ENCODE measurements at places on chromosomes 4 and X.

DNA sequence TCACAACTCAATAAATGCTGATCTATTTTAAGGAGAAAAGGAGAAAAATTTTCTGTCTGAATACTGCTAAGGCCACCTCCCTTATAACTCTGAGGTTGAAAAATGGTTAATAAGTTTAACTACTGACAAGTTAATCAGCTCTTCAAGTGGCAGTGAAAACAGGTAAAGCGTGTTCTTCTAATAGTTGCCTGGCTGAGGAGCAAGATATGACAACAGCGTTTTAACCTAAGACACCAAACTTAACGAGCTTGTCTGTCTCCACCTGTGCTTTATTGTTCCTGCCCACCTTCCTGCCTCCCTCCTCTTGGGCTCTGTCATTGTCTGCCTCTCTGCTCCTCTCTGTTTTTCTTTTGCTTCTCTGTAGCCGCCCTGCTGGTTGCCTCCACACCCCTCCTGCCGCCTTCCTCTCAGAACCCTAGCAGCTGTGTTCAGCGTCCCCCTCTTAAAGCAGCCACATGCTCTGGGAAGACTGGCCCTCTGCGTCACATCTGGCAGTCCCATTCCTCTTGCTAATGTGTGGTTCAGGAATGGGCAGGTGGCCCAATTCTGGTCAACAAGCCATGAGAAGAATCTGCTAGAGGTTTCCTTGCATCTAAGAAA is 4.3 kb upstream of the TSPAN5 start:
- no peak for DNase-seq

DNA sequence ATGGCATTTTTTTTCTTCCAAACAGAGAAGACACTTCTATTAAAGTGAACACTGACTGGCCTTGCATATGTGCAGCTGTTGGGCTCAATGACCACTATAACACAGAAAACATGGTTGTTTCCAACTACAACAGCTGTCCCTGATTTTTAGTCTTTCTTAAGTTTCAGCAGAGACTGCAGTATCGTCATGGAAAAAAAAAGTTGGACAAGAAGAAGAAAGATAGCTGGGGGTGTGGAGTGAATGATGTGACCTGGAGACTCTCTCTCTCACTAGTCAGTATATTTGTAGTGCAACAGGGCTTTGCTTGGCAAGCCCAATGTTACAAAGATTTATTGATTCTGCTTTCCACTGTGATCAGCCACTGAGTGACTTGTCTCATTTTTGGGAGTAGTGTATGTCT is 29.5 kb upstream of the C4orf54 start:
- no peak for DNase-seq

GRCh38 chr4:47686294-47686872 is 151.5 kb downstream of the CORIN start:
- DNase-seq, result peak; percentile 77

- DNase-seq, result no peak
These were observed 54.0 kb upstream of the PRDM8 start for GRCh38 chr4:80143307-80143679.

DNA sequence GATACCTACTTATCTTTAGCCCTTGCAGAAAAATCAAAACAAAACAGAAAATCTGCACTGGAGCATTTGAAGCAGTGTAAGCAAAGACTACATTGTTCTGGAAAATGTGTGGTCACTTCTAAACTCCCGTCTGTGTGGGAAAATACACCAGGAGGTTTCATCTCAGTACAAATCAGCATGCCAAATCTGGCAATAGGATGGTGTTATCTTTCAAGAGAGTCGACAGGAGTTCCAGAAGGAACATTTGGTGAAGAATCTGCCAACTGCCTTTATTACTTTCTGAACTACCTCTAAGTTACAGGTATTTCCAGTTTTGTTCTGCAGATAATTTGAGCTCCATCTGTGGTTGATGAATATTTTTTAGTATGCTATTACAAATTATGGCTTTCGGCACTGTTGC is 1348.0 kb downstream of the RAPGEF2 start:
- DNase-seq, result no peak

DNA sequence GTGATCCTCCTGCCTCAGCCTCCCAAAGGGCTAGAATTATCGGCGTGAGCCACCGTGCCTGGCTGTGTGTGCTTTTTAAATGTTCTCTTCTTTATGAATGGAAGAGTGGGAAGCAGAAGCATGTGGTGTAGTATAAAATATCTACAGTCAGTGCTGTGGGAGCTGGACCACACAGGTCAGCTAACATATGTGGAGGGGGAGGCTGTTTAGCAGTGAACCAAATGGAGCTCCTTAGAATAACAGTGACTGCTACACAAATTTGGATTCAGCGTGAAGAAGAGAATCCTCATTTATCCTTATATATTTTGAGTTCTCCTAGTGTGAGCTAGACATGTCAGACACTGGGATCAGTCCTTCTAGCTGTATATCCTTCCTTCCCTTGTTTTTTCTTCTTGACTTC is 3.2 kb downstream of the SNX25 start:
- DNase-seq, result no peak

GRCh38 chr4:38514465-38515146 is 149.4 kb upstream of the KLF3 start:
- DNase-seq, result no peak

DNA sequence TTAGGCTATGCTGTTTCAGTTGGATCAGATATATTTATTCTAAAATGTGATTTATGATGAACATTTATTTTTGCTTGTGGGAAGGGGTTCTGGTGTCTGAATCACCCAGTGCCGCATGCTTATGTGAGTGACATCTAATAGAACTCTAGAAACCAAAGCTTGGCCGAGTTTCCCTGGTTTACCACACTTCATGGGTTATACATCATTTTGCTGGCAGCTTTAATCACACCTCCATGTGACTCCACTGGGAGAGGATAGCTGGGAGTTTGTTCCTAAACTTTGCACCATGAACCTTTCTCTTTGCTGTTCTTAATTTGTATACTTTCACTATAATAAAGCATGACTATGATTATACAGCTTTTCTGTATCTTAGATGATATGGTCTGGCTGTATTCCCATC is 382.9 kb downstream of the INPP4B start:
- DNase-seq, result no peak

DNA sequence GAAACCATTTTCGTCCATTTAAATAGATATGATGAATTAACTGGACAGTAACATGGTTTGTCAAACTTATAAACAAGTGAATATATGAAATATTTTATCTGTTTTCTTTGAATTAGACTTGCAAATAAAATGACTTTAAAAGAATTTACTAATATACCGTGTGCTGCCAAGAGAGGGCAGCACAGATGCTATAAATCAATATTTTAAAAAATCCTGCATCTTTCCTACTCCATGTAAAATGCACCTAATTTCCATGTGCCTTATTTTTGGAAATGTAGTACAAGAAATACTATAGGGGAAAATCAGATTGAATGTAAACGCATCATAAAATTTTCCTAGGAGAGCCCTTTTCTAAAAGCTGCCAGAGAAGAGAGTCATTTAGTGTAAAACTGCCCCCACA is 62.2 kb downstream of the PRKX start:
- DNase-seq, result peak; percentile 43

DNA sequence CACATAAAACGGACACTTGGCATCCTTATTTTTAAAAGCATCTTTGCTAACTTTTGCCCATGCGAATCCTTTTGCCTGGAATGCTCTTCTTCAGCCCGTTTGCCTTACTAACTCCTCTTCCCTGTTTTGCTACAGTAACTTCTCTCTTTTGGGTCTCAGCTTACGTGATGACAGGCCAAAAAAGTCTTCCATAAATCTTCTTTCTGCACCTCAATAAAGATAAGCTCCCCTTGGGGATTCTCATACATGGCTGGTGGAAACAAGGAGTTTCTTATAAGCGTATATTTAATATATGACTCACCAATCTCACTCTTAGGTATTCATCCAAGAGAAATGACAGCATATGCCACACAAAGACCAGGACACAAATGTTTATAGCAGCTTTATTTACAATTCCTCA is 192.7 kb downstream of the RCHY1 start:
- no peak for DNase-seq

- DNase-seq, result no peak
These were observed 5.2 kb upstream of the PITX2 start for GRCh38 chr4:110627977-110628662.

GRCh38 chr4:57905965-57906364 is 795.8 kb upstream of the IGFBP7 start:
- no peak for DNase-seq

GRCh38 chrX:45479835-45480422 is 279.3 kb upstream of the DIPK2B start:
- peak; percentile 65 for DNase-seq

GRCh38 chrX:131677655-131678628 is 134.1 kb downstream of the OR13H1 start:
- DNase-seq, result peak; percentile 53

GRCh38 chrX:121093011-121093410 is 45.6 kb downstream of the GLUD2 start:
- no peak for DNase-seq

- DNase-seq, result no peak
These were observed 1.5 kb upstream of the NBDY start for GRCh38 chrX:56727531-56727930.

DNA sequence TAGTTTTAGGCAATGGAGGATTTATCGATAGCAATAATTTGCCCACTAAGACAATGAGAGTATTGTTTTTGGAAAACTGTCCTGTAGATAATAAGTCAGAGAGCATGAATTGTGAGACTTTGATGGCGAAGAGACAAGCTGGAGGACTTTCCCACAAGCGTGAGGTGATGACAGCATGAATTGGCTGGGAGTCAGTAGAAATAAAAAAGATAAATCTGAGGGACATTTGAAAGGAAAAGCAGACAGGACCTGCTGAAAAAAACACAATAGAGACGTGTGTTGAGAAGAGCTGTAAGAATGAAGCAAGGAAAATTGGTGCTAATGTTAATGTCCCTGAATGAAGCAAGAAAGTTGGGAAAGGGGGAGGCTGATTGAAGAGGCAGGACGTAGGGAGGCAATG is 233.5 kb downstream of the DCTD start:
- DNase-seq, result no peak

- DNase-seq, result no peak
These were observed 134.2 kb downstream of the PWWP3B start for GRCh38 chrX:106302304-106302703.

DNA sequence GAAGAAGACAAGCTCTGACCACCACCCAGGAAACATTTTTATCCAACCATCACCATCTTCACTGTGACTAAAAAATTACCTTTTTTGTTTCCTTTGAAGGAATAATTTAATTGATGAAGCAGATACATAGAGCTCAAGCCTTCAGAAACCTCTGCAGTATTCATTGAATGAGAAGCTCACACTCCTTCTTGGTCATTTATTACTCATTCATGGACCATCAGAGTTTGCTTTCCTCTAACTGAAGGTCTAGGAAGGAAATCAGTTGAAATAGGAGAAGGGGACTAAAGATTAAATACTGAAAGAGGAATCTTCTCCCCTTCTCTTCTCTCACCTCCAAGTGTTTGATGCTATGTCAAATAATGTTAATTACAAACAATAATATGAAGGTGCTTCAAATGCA is 290.6 kb upstream of the KLF3 start:
- no peak for DNase-seq

GRCh38 chr4:108926061-108926460 is 163.2 kb upstream of the ETNPPL start:
- peak; percentile 38 for DNase-seq

GRCh38 chr4:139668036-139668435 is 2.4 kb downstream of the MGST2 start:
- DNase-seq, result no peak
